ENCODE measurements at places on chromosomes 5 and 9.

DNA sequence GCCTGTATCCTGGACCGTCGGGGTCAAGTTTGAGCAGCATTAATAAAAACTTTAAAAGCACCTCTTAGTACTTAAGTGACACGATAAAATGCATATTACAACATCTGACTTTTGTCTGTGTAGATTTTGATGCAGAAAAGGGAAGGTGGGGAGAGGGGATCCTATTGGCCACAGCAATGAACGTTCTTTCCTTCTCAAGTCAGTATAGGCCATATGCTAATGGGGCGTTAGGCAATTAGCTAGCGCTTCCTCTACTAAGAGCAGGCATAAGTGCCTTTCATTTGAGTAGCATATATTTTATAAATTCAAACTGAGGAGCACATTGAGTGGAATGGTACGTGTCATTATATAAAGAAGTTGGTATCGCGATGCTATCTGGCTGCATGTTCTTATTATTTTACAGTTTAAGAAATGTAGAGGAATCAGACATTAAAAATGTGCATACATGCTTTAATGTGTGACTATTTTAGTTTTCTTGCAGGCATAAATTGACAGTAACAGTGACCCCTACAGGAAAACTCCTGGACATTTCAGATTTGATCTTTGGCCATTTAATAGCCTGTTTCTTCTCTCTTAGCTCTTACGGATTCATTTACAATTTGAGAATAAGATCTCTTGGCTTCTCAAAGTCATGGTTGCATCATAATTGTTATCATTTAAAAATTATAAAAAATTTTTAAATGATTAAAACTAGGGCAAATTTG is 1.1 kb upstream of the GNA14 start:
- DNase-seq, result no peak

DNA sequence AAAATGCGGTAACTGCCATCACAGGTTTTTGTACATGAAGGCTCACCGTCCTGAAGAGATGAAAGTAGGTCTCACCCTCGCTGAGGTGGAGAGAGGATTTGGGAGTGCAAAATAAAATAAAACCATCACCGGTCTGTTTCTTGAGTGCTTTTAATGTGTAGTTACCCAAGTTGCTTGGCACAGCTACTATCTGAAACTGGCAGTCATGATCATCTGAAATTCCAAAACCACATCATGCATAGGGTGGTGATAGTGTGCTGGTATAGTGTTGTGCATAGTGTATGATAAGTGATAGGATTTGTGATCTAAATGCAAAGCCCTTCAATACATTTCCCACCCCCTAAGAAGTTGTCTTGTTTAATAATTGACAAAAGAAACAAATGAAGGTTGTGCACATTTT is 381.3 kb downstream of the DMRT2 start:
- no peak for DNase-seq

GRCh38 chr9:136943291-136944211 is 987 bp downstream of the FBXW5 start:
- no peak for DNase-seq

- no peak for DNase-seq
Observed at GRCh38 chr9:137353223-137354152, 51.4 kb upstream of the NRARP start.

DNA sequence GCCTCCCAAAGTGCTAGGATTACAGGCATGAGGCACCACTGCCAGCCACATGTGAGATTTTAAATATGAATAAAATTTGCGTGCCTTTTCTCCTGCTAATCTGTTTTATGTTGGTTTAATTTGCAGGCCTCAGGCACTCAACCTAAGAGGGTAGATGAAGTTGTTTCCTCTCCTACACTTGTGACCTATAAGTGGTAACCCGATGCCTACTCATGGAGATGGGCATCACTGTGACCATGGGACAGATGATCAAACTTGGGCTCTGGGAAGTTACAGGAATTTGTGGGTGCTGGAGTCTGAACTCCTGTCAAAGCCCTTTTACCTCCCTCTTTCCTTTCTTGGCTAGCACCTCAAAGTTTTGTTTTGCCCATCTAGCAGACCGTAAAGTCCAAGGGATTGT is 1.1 kb downstream of the SLC28A3 start:
- DNase-seq, result no peak

DNA sequence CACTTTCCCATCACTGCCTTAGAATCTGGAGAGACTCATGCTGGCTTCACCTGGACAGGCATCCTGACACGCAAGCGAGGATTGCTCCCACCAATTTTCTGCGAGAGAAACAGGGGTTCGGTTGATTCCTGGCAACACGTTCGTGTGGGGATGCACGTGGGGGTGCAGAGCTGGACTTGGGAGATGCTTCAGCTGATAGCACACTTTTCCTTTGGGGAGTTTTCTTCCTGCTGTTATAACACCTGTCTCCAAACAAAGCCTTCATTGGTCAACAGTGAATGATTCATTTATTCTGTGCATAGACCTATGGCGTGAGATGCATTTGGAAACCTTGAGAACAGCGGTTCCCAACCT is 50.0 kb downstream of the ROPN1L start:
- no peak for DNase-seq

- DNase-seq, result no peak
Observed at GRCh38 chr5:118637947-118638670, 350.2 kb downstream of the DTWD2 start.

GRCh38 chr5:123147128-123147715 is 58.2 kb downstream of the PRDM6 start:
- no peak for DNase-seq

GRCh38 chr5:142184988-142185387 is 76.4 kb downstream of the NDFIP1 start:
- no peak for DNase-seq

- DNase-seq, result no peak
Observed at GRCh38 chr9:128136816-128137793, 9.6 kb upstream of the PTGES2 start.

DNA sequence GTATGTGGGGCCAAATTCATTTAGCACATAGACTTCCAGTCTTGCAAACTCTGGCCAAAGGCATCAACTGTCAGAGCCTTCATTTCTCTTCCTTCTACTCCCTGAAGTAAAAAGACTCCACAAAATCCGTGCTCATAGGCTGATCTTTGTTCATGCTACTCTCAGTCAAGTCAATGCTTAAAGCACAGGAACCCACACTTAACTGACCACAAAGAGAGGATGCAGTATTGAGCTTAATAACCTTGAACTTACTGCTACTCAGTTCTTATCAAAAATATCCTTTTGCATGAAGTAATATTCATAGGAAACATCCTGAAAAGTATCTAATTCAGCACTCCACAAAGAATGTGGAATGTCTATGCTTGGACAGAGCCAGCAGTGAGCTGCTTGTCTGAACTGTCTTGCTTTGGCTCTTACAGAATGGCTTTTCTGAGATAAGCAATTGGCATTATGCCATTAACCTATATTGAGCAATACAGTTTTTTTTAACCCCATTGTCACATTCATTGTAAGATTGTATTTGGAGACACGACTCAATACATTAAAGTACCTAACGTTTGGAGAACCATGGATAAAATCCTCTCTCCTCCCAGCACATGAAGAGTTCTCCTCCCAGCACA is 21.7 kb downstream of the LPAR1 start:
- no peak for DNase-seq

- no peak for DNase-seq
Observed at GRCh38 chr5:148961261-148962199, 101.3 kb downstream of the SH3TC2 start.

DNA sequence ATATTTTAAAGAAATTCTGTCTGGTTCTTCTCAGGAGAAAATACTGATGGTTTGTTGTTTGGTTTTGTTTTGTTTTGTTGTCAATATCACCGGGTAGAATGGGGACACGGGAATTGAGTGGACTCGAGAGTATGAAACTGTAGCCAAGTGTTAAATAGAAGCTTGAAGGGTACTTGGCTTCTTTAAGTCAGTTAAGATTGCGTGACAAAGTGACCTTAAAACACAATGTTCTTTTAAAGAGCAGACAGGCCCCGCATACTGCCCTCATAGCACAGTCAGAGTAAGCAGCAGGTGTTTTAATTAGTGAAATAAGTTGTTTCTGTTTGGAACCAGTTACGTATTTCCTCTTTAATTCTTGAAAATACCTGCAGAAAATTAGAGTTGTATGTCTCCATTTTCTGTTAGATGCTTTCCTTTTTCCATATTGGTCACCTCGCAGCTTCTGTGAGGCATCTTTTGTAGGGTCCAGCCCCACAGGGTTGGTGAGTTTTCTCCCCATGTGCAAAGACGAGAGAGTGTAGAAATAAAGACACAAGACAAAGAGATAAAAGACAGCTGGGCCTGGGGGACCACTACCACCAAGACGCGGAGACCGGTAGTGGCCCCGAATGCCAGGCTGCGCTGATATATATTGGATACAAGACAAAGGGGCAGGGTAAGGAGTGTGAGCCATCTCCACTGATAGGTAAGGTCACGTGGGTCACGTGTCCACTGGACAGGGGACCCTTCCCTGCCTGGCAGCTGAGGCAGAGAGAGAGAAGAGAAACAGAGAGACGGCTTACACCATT is 9.6 kb downstream of the TRIP13 start:
- DNase-seq, result no peak

DNA sequence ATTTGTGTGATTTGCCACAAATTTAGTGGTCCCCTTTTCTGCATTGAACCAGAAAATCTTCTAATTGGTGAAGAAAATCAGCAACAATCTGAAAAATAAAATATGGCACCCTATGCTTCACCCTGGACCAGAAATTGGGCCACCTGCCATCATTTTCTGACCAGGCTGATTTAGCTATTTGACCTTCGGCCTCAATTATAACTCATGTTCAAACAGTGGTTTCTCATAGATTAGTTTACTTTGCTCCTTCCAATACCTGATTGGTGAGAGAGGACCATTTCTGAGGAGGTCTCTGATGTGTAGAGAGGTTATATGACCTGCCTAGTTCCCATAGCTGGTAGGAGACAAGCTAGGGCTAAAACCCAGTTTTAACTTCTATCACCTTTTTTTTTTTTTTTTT is 59.0 kb downstream of the PTTG1 start:
- no peak for DNase-seq

DNA sequence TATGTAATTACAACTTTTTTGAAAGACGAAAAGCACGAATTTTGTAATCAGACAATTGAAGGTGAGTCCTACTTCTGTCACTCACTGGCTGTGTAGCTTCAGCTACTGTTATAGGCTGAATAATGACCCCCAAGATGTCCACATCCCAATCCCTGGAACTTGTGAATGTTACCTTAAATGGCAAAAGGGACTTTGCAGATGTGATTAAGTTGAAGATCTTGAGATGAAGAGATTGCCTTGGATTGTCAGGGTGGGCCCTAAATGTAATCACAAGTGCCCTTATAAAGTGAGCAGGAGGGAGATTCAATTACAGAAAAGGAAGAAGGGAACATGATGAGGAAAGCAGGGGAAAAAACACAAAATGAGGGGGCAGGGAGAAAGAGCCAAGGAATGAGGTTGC is 326.2 kb upstream of the MSX2 start:
- no peak for DNase-seq

GRCh38 chr9:135677641-135678168 is 14.6 kb downstream of the LCN9 start:
- DNase-seq, result no peak

GRCh38 chr9:124198331-124198730 is 59.4 kb upstream of the NEK6 start:
- DNase-seq, result no peak

DNA sequence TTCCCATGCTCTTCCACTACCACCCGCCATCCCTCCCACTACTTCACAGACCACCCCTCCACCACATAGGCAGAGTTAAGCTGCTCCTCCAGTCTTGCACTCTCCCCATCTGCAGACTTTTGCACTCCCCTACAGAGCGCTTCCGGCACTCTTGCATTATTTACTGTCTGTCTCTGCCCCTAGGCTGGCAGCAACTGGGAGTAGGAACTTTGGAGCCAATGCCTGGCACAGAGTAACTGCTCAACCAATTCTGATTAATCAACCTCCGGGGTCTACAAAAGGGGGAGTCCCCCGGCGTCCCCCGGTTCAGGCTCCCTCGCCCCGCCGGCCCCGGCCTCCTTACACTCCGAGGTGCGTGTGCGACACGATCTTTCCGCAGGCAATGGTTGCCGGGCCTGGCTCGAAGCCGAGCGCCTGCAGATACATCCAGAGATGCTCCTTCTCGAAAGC is 498 bp downstream of the HAUS6 start:
- DNase-seq, result peak; percentile 1

DNA sequence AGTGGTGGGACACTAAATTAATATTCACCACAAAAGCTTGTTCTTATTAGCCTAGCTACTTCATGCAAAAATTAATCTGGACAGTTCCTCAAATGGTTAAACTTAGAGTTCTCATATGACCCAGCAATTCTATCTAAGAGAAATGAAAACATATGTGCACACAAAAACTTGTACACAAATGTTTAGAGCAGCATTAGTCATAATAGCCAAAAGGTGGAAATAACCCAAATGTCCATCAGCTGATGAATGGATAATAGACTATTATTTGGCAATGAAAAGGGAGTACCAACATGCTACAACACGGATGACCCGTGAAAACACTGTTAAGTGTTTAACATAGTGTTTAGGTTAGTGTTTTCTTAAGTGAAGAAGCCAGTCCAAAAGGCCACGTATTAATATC is 32.8 kb upstream of the TNIP1 start:
- no peak for DNase-seq

- DNase-seq, result no peak
Observed at GRCh38 chr5:74639807-74640449, 600 bp downstream of the ENC1 start.

DNA sequence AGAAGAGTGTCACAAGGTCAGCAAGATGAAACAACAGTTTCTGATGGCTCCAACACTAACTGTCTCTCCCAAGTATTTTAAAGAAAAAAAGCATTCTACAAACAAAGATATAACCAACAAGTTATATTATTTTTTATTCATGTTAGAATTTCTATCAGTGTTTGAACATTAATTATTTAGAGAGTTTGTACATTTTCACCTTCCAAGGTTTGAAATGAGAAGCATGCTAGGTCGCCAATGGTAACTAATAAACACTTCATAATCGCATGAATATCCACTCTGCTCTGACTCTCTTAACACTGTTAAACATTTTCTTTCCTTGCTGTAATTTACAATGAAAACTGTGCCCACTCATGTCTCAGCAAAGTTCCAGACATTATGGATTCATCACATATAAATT is 73.5 kb downstream of the PTCH1 start:
- DNase-seq, result no peak

DNA sequence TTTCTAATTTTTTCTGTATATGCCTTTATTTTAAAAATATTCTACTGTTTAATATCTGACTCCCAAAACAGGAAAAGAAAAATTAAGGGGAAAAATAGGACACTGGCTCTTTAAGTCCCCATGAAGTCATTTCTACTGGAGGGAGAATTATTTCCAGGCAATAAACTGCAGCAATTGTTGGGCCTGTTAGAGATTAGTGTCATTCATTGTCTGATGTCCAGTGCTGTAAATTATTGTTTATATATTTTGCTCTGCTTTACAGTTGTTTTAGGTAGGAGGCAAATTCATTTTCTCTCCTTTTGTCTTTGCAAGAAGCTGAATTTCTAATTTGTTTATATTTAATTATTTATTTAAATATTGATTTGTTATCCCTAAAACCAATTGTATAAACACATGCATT is 906.0 kb upstream of the CDH10 start:
- DNase-seq, result no peak
